ENCODE measurements at places on chromosomes 13 and 19.

DNA sequence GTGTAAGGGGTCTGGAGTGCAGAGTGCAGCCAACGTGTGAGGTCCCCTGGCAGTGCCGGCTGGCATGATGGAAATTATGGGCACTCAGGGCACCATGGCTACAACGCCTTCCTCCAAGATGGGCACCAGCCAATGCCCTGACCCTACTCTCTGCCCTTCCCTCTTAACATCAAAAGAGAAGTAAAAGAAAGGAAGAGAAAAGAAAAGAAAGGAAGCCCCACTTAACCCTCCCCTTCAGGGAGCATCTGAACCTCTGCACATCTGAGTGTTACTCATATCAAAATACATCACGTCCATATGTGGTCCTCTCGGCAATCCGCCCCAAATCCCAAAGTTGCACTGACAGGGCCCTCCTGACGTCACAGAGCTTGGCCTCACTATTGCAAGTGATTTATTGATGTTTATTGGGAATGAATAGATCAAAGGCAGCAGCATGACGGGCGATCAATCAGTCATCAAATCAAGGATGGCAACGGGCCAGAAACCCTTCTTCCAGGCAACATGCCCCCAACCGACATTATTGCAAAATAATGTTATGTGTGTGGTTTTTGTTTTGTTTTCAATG is 1.3 kb downstream of the TSHZ3 start:
- H3K27me3 ChIP-seq, result no peaks in the 10 kb centered on the region
- H3K4me1 ChIP-seq, result peaks cover 21% of the 10 kb centered on the region
- peak overlapping the region; percentile 27 for H3K27ac ChIP-seq
- H3K4me3 ChIP-seq, result peak overlapping the region; percentile 79
- peaks cover 12% of the 10 kb centered on the region for H3K36me3 ChIP-seq

DNA sequence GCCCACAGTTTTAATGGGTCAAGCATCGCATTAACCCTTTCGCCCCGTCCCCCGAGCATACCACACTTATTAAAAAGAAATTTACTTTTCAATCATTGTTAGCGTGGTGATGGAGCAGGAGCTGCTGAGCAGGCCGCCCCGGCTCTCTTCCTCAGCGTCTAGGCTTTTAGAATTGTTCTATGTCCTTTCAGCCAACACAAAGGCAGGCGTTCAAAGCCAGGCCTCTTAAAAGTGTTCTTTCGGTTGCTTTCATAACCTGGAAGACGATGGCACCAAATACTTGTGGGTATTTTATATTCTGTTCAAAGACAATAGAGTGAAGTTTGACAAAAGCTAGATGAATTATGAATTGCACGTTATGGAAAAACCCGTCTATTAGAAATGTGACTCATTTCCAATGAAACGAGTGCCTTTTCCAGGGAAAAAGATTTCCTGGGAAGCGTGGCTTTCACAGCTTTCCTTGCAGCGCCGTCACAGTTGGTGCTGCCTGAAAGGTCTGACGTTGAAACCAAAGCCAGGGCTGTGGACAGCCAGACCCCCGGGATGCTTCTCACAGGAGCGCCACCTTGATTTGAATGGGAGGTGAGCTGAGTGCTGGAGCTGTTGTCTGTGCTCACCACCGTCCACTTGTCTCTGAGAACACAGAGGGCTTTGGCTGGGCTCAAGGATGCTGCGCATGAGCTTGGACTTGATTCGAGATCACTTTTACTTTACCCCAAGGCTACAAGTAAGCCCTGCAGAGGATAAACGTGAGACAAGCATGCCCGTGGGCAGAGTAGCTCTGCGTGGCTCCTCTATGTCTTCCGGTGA is 78.8 kb downstream of the SOX1 start:
- H3K27ac ChIP-seq, result no peak overlapping the region
- H3K4me3 ChIP-seq, result no peak overlapping the region
- no peaks in the 10 kb centered on the region for H3K27me3 ChIP-seq
- DNase-seq, result no peak

- H3K27me3 ChIP-seq, result no peaks in the 10 kb centered on the region
- H3K4me1 ChIP-seq, result no peaks in the 10 kb centered on the region
- H3K27ac ChIP-seq, result no peak overlapping the region
Observed at GRCh38 chr13:44221657-44222056, 152.0 kb upstream of the SERP2 start.

DNA sequence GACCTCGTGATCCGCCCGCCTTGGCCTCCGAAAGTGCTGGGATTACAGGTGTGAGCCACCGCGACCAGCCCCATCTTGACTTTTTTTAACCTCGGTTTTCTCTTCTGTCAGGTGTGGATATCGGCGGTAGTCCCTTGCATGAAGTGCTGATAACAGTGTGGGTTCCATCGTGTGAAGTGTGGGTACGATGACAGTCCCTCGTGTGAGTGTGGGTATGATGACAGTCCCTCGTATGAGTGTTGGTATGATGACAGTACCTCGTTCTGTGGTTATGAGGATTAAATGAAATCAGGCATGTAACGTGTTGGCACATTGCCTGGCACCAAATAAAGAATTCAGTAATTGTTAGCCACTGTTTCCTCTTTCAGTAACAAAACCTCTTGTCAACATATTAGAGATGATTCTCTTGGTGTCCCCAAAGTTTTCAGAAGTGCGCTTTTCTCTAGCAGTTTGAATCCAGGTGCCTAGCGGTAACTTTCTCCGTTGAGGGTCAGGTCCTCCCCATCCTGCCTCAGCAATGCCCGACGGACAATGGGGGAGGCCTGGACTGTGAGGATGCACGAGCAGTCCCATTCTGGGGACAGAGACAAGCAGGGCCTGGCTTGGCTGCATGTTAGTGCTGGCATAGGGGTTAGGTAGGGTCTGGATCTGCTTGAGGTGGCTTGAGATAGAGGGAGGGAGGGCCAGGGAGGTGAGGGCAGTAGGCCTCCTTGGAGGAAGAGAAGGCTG is 15.3 kb downstream of the GATAD2A start:
- H3K27me3 ChIP-seq, result no peaks in the 10 kb centered on the region
- no peak for DNase-seq
- peaks cover 7% of the 10 kb centered on the region for H3K36me3 ChIP-seq
- peaks cover 18% of the 10 kb centered on the region for H3K4me1 ChIP-seq
- no peak overlapping the region for H3K4me3 ChIP-seq

DNA sequence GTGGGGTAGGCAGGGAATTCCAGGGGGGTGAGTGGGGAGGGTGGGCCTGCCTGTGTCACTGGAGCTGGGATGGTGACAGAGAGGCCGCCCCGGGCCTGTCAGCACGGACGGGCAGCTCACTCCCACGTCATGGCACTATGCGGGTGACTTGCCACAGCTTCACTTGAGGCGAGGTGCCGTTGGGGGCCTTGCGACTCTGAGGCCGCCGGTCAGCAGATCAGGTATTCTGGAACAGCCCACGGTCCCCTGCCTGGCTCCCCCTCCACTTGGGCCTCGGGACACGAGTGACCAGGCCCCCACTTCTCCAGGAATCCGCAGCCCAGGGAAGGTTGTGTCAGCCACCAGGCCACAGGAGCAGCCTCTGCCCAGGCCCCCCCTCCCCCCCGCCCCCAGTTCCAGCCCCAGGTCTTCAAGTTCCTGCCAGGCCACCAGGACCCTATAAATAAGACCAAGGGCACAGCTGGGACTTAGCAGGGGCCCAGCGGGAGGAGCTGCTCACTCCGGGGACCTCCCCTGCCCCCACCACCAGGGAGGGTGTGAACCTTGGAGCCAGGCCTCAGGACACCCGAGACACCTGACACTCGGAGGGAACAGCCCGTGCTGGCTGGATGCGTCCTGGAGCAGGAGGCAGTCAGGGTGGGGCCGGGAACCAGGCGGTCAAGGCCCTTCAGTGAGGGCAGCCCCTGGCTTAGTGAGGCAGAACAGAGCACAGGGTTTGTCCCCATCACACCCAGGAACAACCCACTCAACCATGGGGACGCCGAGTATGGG is 2.7 kb upstream of the MIDN start:
- no peaks in the 10 kb centered on the region for H3K27me3 ChIP-seq
- peaks cover 39% of the 10 kb centered on the region for H3K36me3 ChIP-seq
- DNase-seq, result no peak

GRCh38 chr19:13033819-13034611 is 38.7 kb downstream of the NFIX start:
- no peak overlapping the region for H3K27ac ChIP-seq
- DNase-seq, result peak; percentile 43
- H3K36me3 ChIP-seq, result peaks cover 3% of the 10 kb centered on the region
- peaks cover 26% of the 10 kb centered on the region for H3K4me1 ChIP-seq

GRCh38 chr19:50190439-50190891 is 13.0 kb upstream of the MYH14 start:
- H3K27ac ChIP-seq, result no peak overlapping the region
- H3K36me3 ChIP-seq, result no peaks in the 10 kb centered on the region
- H3K27me3 ChIP-seq, result peaks cover 4% of the 10 kb centered on the region
- no peak for DNase-seq

GRCh38 chr13:39446865-39447264 is 156.1 kb downstream of the LHFPL6 start:
- no peak for DNase-seq
- no peaks in the 10 kb centered on the region for H3K27me3 ChIP-seq
- no peak overlapping the region for H3K4me3 ChIP-seq
- no peak overlapping the region for H3K27ac ChIP-seq
- H3K36me3 ChIP-seq, result no peaks in the 10 kb centered on the region
- no peaks in the 10 kb centered on the region for H3K4me1 ChIP-seq

- no peak overlapping the region for H3K4me3 ChIP-seq
- H3K27ac ChIP-seq, result no peak overlapping the region
- DNase-seq, result peak; percentile 65
- H3K27me3 ChIP-seq, result no peaks in the 10 kb centered on the region
- no peaks in the 10 kb centered on the region for H3K36me3 ChIP-seq
Observed at GRCh38 chr13:41411522-41411921, 45.8 kb upstream of the RGCC start.

DNA sequence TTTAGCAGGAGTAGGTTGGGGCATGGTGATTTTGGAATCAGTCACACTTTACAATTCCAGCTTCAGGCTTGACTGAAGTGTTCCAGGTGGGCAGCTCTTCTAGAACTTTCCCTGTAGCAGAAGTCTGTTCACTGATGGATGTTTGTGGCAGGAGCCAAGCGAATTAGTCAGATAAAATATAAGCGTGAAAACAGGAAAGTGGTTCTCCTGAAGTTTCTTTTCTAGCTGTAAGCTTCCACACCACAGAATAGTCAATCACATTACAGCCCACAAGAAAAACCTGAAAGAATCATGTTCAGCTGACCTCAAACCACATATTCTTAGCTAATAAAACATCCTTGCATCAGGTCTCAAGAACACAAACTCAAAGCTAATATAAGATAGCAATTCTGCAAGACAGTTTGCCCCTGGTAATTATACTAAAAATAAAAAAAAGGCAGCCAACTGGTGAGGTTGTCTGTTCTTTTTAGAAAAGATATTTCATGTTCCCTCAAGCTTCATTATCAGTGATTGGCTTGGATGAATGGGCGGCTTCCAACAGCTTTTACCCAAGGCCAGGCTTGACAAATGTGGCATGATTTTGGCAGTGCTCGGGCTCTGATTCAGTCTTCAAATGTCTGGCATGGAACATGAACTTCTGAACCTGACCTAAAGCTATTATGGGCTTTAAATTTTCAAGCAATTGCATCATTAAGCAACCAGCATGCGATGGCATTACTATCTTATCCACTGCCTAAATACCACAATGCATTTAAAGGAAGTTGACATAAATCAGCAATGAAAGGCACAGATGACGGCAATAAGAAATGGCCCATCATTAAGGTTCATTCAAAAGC is 136.8 kb downstream of the DCLK1 start:
- no peak for DNase-seq
- no peaks in the 10 kb centered on the region for H3K36me3 ChIP-seq
- H3K4me1 ChIP-seq, result no peaks in the 10 kb centered on the region
- no peak overlapping the region for H3K27ac ChIP-seq
- H3K27me3 ChIP-seq, result peaks cover 11% of the 10 kb centered on the region

DNA sequence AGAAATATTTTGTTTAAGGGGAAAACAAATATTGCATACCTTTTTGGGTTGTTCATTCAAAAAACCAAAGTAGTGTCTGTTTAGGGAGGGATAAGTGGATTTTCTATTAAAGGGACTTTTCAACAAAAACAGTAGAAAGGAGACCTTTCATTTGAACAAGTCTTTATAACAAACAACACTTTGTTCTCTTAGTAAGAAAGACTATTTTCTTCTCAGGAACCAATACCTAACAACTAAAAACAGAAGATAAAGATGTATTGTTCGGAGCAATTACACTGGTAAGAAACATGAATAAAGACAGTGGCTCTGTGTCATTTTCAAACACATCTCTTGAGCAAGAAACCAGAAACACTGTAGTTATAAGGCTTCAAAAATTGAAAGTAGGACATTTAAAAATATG is 1610.1 kb upstream of the PCDH20 start:
- no peak for DNase-seq
- H3K27ac ChIP-seq, result no peak overlapping the region
- H3K36me3 ChIP-seq, result no peaks in the 10 kb centered on the region
- H3K27me3 ChIP-seq, result no peaks in the 10 kb centered on the region

DNA sequence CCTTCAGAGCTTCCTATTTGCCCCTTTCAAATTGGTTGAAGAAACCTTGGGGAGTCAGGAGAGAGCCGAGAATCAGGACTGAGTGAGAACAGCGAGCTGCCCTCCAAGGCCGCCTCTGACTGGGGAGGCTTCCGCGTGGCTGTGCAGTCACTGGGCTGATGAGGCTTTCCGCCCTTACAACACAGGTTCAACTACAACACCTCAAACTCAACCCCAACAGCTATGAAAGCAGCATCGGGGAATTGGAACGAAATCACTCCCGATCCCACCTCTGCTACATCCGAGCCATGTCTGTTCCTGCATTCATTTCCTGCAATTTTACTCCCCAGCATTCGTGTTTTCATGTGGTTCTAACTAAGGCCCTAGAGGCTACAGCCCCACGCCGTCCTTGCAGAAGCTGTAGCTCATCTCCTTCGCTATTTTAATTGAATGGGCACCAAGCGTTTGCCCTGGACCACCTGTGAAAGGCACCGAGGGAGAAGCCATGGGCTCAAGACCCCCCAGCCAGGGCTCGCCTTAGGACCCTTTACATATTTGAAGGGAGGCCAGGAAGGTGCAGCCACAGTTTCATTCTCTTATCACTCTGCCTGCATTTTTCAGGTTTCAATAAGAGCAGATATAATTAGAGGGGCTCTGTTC is 12.3 kb upstream of the RASA3 start:
- H3K27ac ChIP-seq, result no peak overlapping the region
- H3K4me1 ChIP-seq, result peaks cover 24% of the 10 kb centered on the region
- DNase-seq, result no peak
- H3K27me3 ChIP-seq, result peaks cover 4% of the 10 kb centered on the region

DNA sequence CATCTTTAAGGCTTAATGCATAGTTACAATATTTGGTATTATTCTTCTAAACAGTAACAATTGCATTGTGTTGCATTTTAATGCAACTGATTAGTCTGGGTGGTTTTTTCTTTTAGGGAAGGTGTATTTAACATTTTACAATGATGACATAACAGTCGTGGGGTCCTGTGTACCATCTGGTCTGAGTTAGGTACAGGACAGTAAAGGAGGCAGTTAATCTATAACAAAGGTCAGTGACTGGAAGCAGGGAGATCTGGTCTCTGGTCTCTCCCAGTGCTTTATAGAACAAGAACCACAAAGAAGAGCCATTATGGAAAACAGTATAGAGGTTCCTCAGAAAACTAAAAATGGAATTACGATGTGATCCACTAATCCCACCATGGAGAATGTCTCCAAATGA is 2.7 kb upstream of the OR7G2 start:
- no peak overlapping the region for H3K4me3 ChIP-seq
- no peak overlapping the region for H3K27ac ChIP-seq
- H3K27me3 ChIP-seq, result no peaks in the 10 kb centered on the region
- H3K4me1 ChIP-seq, result no peaks in the 10 kb centered on the region
- no peak for DNase-seq

GRCh38 chr19:15244106-15244803 is 12.0 kb upstream of the EPHX3 start:
- no peak for DNase-seq
- peaks cover 79% of the 10 kb centered on the region for H3K36me3 ChIP-seq
- H3K4me3 ChIP-seq, result no peak overlapping the region

GRCh38 chr13:27362064-27362751 is 62.2 kb upstream of the GTF3A start:
- H3K4me3 ChIP-seq, result peak overlapping the region; percentile 76
- no peaks in the 10 kb centered on the region for H3K36me3 ChIP-seq
- peaks cover 32% of the 10 kb centered on the region for H3K27me3 ChIP-seq
- peak; percentile 80 for DNase-seq

All from mesenchymal stem cell (in vitro differentiated cells and primary cell).